ENCODE measurements at places on chromosomes 4 and X.

- DNase-seq = no peak
Observed at GRCh38 chrX:55524487-55524886, 34.8 kb upstream of the USP51 start.

- no peak for DNase-seq
Observed at GRCh38 chr4:626201-627091, 1.1 kb downstream of the PDE6B start.

DNA sequence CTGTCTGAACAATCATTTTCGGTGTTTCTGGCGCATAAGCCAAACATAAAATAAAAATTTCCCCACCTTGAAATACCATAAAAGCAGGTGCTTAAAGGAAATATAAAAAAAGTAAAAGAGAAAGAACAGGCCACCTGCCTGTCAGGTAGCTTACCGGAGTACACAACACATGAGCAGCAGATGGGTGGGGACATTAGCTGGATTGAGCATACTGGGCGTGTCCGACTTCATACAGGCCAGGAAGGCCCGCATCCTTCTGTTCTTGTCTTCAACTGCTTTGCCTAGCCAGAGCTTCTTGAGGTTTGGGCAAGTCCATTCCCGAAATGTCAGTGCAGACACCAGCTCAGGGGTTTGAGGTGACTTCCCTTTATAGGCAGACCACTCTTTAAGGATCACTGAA lies 66.7 kb downstream of the FAM120C start:
- DNase-seq = no peak

- DNase-seq = no peak
Observed at GRCh38 chr4:7697343-7697742, 242.3 kb downstream of the AFAP1 start.

DNA sequence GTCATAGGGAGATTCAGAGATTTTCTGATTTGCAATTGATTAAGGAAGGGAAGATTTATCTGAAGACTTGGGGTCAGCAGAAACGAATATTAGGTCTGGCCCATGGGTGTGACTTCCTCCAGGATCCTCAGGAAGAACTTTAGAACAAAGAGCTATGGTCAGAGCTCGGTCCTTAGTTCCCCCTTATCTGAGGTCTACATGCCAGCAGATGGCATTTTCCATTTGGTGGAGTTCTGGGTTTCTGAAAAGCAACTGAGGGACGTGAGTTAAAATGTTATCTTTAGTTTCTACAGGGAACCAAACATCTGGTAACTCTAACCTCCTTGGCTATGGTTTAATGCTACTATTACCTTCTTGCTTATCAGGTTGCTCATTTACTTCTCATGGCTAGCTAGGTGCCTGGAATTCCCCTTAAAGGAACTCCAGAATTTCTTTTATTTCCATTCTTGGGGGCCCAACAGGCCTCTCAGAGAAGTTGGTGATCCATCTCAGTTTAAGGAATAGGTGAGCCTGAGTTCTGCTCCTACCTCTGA lies 40.7 kb downstream of the KLF3 start:
- DNase-seq = no peak

- DNase-seq = no peak
Observed at GRCh38 chr4:133719098-133719497, 482.5 kb downstream of the PABPC4L start.

GRCh38 chr4:72953571-72953970 lies 115.9 kb downstream of the COX18 start:
- no peak for DNase-seq

GRCh38 chr4:85979276-85979675 lies 380.6 kb downstream of the MAPK10 start:
- DNase-seq = no peak

DNA sequence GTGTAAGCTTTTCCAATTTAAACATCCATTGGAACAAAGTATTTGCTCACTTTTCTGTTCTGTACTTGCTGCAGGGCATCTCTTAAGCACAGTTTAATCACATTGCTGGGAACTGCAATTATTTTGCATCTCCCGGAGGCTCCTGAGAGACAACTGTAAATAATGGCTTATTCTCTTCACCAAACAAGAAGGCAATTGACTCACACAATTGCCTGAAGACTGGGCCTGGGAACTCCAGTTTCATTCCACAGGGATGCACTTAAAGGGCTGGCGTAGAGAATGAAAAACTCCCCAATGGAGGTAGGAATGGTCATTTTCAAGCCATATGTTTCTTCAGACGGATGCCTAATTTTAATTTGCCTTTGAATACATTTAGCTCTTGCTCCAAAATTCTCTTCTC lies 29.5 kb downstream of the TFDP3 start:
- DNase-seq = no peak

DNA sequence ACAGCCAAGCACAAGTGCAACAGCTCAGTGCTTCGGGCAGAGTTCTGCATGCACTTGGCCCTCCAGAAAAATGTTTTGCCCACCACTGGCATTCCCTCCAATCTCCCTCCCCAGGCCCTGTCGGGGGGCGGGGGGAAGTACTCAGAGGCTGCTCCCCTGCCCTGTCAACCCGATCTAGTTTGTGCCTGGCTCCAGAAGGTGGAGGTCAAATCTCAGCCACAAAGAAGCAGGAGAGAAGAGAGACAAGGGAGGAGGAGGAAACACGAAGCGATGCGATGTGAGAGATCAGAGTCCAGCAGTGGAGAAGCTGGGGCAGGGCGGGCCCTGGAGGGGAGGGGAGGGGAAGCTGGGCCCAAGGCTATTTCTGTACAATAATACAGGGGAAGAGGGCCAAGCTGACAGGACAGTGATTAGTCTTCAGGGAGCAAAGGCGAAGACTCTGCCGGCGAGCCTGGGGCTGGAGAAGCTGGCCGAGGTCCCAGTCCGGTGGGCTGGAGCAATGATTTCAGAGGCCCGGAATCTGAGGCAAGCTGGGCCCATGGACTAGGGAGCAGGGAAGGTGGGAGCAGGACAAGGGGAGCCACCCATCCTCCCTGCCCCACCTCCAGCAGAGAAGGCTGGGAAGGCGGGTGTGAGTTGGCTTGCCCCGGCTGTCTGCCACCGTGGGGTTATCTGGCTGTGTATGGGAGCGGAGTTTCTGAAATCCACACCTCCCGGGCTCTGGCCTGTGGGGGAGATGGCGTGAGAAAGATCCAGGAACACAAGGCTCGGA lies 167.1 kb downstream of the EFNB1 start:
- DNase-seq = no peak

DNA sequence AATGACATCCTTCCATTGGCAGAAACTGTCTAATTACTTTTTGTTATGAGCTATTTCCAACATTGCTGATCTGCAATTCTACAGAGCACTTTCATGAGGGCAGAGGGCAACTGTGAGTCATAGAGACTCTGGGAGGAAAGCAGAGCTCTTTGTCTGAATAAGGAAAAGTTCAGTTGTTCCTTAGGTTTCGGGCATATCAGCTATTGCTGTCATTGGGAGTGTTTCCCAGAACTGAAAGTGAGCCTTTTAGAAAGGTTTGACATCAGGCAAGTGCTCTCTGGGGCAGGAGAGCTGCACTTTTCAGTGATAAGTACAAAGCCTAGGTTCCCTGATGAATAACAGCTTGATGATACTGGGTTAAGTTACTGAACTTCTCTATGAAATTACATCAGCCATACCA lies 119.2 kb upstream of the EDNRA start:
- DNase-seq = no peak

- no peak for DNase-seq
Observed at GRCh38 chrX:46665232-46666152, 91.9 kb downstream of the CHST7 start.

DNA sequence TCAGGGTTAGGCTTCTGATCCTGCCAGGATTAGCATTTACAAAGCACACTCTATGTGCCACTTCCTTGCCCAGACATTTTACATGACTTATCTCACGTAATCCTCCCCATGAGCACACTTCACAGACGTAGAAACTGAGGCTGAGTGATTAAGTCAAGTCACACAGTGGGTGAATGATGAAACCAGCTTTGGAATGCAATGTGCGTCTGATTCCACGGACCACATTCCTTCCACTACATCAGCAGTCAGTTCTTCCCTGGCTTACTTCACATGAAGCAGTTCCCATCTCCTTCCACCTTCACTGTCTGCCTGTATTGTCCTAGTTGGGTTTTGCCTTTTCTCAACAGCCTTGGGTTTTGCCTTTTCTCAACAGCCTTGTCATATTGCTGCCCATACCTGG lies 134.3 kb upstream of the PPARGC1A start:
- no peak for DNase-seq

DNA sequence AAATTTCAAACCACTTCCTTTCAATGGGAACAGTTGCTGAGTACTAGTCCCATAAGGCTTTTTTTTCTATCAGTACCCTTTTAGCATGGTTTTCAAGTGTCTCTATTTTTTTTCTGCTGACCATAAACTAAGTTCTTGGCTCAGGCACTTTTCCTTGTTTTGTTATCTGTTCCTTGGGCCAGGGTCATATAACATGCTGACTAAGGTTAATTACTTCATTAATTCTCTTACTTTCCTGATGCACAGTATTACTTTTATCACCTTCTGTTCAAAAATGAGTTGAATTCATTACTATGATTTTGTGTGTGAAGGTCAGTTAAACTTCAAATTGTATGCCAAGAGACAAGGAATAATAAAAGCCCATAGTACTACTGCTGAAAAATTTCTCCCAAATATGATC lies 19.7 kb upstream of the BTC start:
- no peak for DNase-seq

DNA sequence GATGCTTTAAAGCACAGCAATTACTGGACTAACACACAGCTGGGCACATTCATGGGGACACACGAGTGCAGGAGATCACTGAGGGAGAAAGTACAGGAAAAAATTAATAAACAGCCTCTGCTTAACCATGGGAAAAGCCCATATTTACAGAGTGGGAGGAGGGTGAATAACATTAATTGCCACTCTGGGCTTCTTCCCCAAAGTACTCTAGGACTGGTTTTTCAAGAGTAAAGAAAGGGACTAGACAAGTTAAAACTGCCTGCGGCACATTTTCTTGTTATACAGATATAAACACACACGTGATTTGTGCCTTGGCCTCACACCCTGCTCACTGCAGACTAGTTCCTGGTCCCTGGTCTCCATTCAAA lies 179.7 kb upstream of the TET2 start:
- no peak for DNase-seq

- DNase-seq = no peak
Observed at GRCh38 chr4:165009493-165010227, 22.1 kb upstream of the TRIM60 start.

DNA sequence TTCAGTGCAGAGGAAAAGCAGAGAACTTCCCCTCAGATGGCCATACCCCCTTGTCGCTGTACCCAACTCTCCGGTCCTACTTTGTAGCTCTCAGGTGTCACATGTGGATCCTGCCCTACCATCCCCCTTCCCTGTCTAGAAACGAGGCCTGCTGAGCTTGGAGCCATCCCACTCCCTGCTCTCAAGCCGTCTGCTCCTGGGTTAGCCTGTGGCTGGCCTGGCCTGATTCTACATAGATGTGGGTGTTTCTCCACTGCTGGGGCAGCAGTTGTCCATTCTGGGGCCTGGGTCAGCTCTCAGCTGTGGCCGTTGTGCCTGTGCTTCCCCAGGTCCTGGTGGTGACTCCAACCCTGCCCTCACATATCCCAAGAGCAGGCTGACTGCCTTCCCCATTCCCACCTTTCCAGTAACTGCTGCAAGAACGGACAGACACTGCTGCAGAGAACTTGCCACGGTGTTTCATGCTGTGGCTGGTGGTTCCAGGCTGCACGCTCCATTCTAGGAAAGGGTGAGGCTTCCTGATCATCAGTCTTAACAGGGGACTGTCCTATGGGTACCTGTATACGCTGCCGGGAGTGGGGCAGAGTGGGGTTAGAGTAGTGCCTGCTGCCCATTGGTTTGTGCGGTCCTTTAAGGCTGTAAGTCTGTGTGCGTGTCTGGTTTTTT lies 3.6 kb downstream of the IL9R start:
- DNase-seq = no peak

DNA sequence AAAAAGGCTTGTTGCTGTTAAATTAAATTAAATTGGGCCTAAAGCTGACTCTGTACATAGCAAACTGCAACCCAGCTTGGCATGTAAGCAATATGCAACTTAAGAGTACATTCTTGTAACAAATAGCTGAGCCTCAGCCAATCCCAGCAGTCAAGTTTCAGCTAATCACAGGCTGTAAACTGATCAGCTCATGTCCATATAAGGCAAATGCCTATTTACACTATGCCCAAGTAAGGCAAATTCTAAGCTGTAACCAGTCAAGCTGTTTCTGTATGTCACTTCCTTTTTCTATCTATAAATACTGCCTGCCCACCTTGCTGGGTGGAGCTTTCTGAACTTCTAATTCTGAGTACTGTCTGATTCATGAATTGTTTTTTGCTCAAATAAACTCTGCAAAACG lies 429.1 kb upstream of the FTHL17 start:
- no peak for DNase-seq

DNA sequence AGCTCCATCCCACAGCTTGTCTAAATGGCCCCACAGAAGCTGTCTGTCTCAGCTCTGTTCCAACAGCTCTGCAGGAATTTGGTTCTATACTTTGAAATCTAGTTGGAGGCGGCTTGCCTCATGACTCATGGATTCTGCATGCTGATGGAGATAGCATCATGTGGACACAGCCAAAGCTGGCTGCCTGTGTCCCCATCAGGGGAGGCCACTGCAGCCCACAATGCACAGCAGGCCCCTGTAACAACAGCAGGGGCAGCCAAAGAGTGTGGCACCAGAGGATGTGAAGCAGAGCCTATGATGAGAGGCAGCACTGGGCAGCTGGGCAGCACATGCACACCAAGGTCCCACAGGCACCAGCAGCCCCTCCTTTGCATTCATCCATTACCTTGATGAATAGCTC lies 67.2 kb downstream of the DCAF12L1 start:
- no peak for DNase-seq

DNA sequence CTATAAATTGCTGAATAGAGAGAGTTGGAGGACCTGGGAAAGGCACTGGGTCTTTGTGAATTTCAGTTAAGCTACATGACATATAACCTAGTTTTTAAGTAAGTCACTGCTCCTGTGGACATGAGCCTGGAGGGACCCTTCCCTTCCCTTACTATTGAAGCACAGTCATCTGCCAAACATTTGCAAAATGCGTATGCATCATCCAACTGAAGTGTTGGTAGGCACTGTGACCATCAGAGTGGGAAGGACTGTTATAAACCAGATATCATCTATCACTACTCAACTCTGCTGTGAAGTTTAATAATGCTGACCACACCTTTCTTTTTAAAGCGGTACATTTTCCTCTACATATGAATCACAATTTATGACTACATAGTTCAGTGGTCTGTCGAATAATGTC lies 5.2 kb downstream of the GABRA3 start:
- no peak for DNase-seq

DNA sequence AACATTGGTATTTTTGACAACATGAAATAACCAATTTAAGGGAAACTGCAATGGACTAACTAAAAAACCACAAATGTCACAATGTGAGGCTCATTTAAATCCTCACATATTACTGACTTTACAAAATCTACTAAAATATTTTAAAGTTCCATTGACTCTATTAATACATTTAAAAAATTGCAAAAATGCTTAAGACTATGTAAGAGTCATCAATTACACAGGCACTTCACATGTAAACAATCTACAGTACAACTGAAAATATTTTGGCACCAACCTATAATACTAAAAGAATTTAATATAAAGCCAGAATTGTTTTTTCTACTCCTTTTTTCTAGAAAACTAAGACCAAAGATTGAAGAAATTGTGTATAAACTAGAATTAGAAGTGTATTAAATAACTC lies 76.8 kb upstream of the RBMXL3 start:
- DNase-seq = no peak

- DNase-seq = no peak
Observed at GRCh38 chr4:114615435-114615834, 16.8 kb downstream of the UGT8 start.

- no peak for DNase-seq
Observed at GRCh38 chrX:88135735-88136134, 611.3 kb upstream of the CPXCR1 start.

GRCh38 chr4:8247047-8247930 lies 22.3 kb upstream of the HTRA3 start:
- DNase-seq = no peak

All from activated CD8-positive, alpha-beta memory T cell treated with anti-CD3 and anti-CD28 coated beads for 24 hours (primary cell).